ENCODE measurements at places on chromosomes 2 and 18.
A peak's percentile ranks its signal among the peaks of the same experiment; 100 is the strongest.

DNA sequence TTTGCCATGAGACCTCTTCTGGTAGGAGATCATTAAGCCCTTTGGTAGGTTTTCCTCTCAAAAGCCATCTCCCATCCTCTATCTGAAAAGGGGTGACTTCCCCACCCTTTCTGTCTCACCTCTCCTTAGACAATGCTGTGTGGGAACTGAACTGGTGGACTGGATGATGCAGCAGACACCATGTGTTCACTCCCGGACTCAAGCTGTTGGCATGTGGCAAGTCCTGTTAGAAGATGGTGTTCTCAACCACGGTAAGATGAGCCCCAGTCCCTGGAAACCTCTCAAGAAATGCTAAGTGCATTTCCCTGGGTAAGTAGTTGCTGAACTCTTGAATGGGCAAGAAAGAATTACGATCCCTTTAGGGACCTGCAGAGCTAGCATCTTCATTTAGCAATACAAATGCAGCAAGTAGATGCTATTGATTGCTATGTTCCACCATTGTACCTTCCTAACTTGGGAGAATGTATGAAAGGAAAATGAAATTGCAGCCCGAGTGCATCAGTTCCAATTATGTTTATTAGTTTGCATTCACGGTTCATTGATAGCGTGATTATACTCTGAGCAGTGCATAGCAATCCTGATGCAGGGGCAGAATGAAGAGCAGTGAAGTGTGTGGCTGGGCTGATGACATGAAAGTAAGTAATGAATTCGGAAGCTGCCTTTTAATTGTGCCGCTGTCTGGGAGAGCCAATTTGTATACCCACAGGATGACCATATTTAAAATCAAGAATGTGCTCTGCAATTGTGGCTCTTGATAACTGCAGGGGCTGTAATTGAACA is 110.0 kb upstream of the MAP3K20 start:
- no peak for DNase-seq

DNA sequence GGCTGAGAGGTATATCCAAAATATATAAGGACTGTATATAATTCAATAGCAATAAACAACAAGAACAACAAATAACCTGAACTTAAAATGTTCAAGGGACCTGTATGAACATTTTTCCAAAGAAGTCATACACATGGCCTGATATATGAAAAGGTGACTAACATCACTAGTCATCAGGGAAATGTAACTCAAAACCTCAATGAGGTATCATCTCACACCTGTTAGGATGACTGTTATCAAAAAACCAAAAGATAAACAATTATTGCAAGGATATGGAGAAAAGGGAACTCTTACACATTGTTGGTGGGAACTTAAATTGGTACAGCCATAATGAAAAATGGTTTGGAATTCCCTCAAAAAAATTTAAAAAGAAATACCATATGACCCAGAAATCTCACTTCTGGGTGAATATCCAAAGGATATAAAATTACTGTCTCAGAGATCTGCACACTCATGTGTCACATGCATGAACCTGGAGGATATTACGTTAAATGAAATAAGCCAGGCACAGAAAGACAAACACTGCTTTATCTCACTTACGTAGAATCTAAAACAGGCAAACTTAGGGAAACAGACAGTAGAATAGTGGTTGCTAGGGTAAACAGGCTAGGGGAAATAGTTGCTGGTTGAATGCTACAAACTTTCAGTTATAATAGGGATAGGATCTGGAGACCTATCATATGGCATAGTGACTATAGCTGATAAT is 334.5 kb upstream of the MMADHC start:
- DNase-seq: no peak

DNA sequence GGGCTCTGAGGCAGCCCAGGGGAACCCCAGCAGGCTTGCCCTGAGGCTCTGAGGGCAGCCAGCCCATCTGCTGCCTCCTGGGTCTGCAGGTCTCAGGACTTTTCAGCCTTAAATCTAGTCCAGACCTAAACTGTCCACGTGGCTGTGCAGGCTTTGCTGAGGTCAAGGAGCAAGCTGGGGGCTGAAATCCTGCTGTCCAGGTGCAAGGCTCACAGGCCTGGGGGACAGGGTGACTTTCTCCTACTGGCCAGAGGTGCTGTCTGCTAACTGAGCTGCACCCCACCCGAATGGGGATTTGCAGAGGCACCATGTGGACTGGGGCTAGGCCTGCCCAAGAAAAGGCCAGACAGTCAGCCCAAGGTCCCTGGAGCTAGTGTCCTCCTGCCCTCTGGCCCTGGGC is 32.1 kb downstream of the SDC1 start:
- no peak for DNase-seq

DNA sequence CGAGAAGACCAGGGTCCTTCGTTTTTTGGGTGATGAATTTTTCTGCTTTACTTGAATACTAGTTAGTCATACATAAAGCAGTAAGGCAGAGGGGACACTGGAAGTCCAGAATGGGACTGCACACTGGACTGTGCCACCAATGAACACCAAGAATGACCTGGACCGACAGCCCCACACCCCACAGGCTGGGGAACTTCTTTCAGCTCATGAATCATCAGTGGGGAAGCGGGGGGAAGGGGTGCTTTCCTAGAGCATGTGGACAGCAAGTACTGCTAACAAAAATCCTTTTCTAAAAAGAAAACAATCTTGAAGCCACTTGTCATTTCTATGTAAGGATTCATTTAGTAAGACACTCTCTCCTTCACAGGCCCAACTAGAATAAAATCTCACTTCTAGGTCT is 86.0 kb downstream of the DTNB start:
- DNase-seq: no peak

GRCh38 chr2:10408649-10409579 is 39.2 kb downstream of the ODC1 start:
- peak; percentile 47 for DNase-seq

- no peak for DNase-seq
Measured at GRCh38 chr2:25955869-25956535, 26.3 kb downstream of the KIF3C start.

- DNase-seq: no peak
Measured at GRCh38 chr2:128420131-128420530, 101.5 kb upstream of the HS6ST1 start.

DNA sequence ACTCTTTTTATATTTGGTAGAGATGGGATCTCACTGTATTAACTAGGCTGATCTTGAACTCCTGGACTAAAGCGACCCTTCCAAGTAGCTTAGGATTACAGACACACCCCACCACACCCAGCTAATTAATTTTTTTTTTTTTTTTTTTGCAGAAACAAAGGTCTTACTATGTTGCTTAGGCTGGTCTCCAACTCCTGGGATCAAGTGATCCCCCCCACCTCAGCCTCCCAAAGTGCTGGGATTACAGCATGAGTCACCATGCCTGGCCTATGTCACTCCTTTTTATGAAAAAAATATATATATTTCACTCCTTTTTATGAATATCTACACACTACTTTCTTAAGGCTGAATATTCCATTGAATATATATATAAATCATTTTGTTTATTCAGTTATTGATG is 162.8 kb downstream of the MGAT5 start:
- DNase-seq: no peak

DNA sequence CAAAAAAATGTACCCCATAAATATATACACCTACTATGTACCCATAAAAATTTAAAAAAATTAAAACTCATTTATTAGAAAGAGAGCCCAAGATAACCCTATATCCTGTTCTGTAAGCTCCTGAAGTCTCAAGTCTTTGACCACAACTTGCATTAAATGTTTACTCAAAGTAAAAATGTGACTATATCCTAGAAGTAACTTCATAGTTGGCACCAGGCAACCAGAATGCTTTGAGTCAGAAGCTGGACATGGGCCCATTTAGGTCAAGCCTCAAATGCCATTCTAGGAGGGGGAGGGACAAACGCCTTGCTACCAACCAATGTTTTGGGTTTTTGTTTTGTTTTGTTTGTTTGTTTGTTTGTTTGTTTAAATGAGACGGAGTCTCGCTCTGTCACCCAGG is 9.3 kb upstream of the TBC1D8 start:
- DNase-seq: no peak

GRCh38 chr2:172244419-172245130 is 141.9 kb upstream of the DLX2 start:
- DNase-seq: no peak

DNA sequence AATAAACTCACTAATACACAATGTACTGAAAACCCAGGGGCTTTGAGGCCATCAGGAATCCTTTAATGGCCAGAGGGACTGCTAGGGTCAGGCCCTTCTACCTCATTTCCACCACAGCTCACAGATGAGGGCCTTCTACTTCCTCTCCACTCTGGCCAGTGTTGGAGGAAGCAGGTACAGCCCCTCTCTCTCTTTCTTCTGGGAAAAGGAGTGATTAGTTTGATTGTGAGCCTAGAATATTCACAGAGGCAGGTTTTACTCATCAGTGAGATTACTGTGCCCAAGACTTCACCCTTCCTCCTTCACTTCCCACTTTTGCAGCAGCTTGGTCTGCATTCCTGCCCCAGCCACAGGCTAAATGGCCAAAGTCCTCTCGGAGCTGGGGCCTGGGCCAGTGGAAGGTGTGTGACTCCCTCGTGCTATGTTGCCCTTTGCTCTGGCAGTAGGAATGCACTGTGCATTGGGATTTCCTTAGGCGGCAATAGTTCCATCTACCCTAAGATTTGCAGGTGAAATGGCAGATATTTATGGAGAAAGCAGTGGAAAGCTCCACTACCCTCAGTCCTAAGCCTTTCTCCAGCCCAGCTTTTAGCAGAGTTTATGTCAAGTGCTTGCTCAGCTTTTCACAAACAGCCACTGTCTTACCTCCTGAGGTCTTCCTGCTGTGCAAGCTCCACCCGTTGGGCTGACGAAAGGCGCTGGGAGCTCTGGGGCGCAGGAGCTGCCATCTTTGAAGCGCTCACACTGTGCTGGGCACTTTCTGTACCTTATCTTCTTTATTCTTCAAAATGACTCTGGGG is 36.2 kb upstream of the YES1 start:
- no peak for DNase-seq

- DNase-seq: no peak
Measured at GRCh38 chr2:111117598-111118480, 2.9 kb upstream of the BCL2L11 start.

DNA sequence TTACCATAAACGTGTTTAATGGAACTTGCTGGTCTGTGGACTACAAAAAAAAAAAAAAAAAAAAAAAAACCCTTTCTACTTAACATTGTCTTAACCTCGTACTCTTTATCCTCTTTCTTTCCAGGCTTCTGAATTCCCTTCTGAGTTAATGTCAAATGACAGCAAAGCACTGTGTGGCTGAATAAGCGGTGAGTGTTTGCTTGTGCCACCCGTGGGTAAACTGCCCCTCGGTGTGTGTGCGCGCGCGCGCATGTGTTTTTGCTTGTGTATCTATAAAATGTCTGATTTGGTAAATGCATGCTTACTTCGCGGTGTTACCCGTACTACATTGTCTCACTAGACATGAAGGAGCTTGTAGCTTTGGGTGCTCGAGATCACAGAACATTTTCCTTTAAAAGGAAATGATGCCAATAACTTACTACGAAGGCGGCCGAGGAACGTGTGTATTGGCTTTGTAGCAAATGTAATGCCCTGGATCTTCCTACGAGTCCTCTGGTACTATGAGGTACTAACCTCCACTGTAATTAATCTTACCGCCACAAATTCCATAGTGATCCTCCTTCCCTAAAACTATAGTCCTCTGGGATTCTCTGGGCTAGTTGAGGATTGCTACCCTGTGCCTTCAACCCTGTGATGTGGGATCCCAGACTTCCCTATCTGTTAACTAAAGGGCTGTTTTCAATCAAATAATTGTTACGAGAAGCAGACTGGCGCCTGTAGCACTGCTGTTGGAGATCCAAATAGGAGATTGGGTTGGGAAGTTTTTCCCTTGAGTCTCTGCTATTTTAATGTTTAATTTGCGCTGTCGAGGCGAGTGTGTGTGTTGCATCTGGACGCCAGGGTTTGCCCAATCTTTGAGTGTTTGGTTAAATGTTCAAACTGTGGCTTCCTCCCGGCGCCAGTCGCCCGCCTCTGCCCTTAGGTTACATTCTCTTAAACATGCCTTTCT is 1.1 kb downstream of the ID2 start:
- DNase-seq: peak; percentile 14

- DNase-seq: no peak
Measured at GRCh38 chr2:141927536-141927935, 203.3 kb downstream of the LRP1B start.

DNA sequence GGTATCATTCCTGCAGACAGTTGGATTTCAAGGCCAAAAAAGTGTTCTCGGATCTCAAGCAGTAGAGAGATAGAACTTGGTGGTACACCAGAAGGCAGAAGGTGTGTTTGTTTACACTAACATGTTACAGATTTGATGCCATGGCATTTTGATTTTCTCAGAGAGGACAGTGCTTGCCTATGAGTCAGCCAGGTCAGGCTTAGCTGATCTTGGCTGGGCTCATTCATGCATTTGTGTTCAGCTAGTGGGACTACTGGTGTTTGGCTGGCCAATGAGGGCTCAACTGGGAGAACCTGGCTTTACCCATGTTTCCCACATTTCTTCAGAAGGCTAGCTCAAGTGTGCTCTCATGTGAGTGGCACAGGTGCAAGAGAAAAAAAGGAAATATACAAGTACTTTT is 162.0 kb downstream of the C1D start:
- DNase-seq: no peak

GRCh38 chr2:17879137-17879912 is 858 bp downstream of the KCNS3 start:
- DNase-seq: no peak

- no peak for DNase-seq
Measured at GRCh38 chr2:101241158-101241557, 11.5 kb upstream of the CNOT11 start.

GRCh38 chr2:110804915-110805314 is 72.5 kb downstream of the ACOXL start:
- DNase-seq: no peak

GRCh38 chr2:176391148-176391419 is 121.8 kb downstream of the MTX2 start:
- DNase-seq: no peak

GRCh38 chr2:128808462-128809258 is 490.0 kb upstream of the HS6ST1 start:
- peak; percentile 45 for DNase-seq

DNA sequence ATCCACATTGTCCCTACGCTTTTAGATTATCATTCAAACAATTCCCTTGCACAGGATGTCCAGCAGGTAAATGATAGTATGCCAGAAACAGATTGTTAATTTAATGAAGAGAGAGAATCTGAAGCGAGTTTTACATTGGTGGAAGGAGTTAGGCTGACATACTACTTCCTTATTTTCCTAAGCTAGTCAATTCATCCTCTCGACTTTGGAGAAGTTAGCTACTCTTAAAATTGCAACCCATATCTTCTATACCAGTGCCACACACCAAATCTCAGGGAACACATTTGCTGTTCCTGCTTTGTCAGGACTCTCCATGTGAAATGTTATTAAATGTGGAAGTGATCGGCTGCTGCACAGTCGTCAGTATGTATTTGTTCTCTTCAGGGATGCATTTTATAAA is 249.2 kb downstream of the NAPG start:
- no peak for DNase-seq

- DNase-seq: no peak
Measured at GRCh38 chr18:35513181-35513936, 15.6 kb upstream of the INO80C start.

DNA sequence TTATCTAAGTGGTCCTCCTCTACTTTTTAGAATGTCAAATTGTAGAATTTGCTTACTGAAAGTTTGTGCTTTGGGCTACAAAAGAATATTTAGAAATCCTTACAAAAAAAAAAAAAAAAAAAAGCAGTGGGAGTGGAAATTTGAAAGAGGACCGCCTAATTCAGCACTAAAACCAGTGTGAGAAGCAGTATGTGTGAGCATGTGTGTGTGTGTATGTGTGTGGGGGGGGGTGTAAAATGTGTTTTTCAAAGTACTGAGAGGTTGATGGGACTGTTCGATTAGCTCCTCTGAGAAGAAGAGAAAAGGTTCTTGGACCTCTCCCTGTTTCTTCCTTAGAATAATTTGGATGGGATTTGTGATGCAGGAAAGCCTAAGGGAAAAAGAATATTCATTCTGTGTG is at the start of gene VIT:
Gene VIT, plus strand, starts transcription at position 175 of the 400 bp plus-strand sequence. CDS start 19,664 bp downstream, outside the sequence.
- DNase-seq: no peak

All from occipital lobe (tissue), 3 donors.